ENCODE measurements at places on chromosomes 1 and 21.

GRCh38 chr1:202046227-202046626 is 35.8 kb downstream of the ELF3 start:
- no peak for DNase-seq

DNA sequence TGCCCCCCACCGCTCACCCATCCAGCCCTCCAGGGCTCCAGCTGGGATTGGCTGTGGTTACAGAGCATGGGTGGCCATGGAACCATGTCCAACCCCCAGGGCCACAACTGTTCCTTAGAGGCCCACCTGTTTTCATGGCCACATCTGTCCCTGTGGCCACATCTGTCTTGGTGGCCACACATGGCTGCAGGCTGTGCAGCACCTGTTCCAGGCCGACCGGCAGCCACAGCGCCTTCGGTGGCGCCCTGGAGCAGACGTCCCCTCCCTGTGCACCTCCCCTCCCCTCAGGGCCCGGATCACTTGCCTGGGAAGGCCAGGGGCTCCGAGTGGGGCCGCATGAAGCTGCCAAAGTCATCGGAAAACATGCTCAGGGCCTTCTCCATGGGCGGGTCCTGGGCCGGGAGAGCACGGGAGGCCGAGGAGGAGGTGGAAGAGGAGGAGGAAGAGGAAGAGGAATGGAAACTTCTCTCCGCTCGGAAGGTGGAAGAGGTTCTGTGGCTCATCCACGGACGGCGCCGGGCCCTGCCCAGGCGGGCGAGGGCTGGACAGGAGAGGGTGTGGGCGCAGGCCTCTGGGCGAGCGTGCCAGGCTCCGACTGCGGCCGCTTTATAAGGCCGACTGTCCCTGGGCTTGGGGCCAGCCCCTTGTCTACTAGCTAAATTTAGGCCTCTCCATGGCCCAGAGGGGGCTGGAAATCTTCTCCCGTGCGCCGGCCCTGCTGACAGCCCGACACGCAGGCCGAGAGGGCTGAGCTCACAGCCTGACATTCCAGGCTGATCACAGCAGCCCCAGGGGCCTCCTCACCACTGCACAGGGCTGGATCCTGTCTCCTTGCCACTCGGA is at the start of gene HSPB7:
TSS of gene HSPB7 (minus strand) at position 583 of the 843 bp plus-strand sequence. CDS start at position 503, 80 bp downstream.
- peak; percentile 86 for DNase-seq

DNA sequence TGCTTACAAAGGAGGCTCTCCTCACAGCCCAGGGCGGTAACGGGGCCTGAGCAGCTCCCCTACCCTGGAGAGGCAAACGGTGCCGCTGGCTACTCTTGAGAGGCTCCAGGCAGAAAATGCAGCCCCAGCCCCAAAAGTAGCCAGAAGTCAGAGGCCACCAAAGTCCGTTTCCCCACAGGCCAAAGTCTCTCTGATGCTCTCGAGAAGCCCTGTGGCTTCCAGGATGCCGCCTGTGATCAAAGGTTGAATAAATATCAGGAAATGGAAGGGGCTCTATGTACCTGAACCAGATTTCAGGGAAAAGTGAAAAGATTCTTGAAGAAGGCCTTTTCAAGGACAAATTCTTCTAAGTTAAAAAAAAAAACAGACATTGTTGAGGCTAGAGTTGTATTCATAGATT is 4.2 kb downstream of the PANK4 start:
- no peak for DNase-seq

DNA sequence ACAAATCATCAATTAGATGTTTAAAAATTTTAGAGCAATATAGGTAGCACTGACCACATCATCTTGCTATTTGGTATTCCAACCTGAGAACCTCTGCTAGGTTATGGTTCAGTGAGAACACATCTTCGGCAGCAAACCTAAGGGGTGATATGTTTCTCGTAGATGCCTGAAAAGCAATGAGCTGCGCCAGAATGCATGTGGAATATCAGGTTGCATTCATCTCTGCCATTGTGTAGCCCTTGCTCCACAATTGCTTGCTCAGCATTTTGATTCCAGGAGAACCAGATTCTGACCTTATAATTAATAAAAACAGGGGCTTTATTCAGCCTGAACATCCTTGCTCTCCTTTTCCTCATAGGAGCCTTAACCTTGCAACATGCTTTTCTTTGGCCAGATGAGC is 408.1 kb downstream of the USH2A start:
- no peak for DNase-seq
